CD14-positive monocyte (primary cell): ENCODE measurements at places on chromosomes 2 and 18.

DNA sequence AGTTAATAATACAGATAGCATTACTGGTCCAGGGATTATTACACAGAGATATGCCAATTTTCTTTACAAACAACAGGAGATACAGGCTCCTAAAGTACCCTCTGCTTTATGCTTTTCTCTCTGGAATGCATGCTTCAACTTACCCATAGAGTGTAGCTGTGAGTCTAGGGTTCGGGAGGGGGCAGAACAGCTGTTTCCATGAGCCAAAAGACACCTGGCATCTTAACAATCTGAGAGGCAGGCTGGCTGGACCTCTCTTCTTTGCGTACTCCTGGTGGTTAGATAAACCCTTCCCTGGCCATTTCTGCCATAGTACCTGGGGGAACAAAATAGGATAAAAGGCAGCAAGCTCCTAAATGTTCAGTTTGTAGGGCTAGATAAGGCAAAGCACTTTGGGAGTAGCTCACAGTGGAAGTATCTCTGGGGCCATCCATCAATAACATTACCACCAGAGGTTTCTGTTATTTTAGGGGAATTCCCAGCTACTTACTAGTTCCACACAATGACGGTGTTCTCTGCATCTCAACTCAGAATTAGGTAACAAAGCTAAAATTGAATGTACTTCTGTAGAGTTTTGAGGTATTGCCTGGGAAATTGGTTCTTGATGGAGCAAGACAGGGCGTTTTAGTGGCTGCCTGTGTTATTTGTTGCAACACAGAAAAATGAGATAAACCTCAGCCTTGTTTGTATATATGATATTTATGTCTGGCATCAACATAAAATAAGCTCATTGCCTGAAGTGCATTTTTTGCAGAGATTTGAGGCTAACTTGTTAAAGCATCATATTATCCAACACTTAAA, 6.2 kb upstream of the CCDC85A start:
- DNase-seq = no peak

DNA sequence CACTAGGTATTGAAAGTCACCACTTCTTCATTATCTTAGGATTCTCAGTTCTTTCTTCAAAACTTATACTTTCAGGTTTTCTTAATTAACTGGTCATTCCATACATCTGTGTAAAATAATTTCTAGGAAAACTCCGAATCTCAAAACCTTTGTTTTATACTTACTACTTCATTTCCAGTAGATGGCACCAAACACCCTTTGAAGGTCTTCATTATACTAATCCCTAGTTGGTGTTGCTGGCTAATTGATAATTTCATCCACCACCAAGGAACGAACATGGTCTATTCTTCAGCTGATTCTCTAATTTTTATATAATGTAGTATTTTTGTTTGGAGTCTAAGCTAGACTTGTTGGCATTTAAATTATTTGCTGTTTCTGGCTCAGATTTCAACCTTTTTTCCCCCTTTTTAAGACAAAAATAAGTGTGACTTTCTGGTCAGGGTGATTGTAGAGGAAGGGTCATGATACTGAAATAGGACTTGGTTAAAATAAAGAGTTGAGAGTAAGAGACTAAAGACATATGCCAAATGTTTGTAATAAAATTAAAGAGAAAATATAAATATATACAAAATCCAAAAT, 2.8 kb upstream of the MXD1 start:
- DNase-seq = peak; percentile 67

DNA sequence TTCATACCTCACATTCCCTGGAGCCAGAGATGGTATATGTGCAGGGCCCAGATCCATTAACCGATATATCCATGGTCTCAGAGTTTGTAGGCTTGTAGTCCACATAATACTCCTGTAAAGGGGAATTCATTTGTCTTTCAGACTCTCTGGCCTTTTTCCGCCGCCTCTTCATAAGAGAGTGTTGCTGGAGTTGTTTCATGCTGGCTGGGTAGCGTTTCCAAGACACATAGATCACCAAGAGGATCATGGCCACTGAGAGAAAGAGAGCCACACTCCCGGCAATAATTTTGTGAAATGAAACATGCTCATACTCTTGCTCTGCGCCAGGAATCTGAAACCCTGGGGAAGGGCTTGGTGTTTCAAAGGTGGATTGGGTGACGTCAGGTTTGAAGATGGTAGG, 3.9 kb downstream of the LRRTM4 start:
- DNase-seq = no peak

GRCh38 chr2:133266041-133266925, 302.0 kb downstream of the NCKAP5 start:
- no peak for DNase-seq

DNA sequence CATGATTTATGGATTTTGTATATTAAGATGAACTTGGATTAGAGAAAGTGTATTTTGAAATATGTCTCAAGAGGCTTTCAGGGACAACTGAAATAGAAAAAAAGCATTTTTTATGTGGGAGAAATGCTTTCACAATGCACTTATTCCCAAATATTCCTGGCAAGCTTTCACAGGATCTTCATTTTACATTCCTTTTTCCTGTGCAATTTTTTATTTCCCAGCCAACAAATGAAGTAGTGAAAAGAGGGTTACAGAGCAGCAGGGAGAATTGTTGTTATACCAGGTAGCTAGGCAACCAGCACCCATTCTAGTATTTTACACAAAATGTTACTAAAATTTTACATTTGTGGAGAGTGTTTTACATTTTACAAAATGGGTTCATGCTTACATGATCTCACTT, 167.0 kb upstream of the RPRM start:
- no peak for DNase-seq

- DNase-seq = no peak
Observed at GRCh38 chr2:239590276-239590675, 189.5 kb upstream of the HDAC4 start.

GRCh38 chr2:174964404-174964803, 40.8 kb downstream of the CHN1 start:
- DNase-seq = no peak

GRCh38 chr2:136107051-136108033, 10.6 kb downstream of the CXCR4 start:
- no peak for DNase-seq

DNA sequence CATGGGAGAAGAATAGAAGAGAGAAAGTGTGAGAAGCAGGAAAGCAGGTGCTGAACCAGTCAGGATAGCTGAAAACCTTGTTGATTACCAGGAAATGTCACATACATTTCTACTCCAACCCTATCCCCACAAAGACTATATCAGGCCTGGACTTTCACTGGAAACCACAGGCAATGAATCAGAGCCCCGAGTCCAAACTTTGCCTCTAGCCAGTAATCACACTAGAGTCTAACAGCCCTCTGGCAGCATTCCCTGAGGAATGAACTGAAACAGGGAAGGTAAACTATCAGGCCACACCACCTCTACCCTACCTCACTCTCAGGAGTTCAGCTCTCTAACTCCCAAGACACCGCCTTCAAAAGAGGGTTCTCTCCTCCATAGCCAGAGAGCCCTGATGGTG, 18.7 kb upstream of the IHH start:
- no peak for DNase-seq

GRCh38 chr2:161096336-161096735, 63.9 kb upstream of the TANK start:
- DNase-seq = no peak

- peak; percentile 30 for DNase-seq
Observed at GRCh38 chr18:23053776-23054457, 81.4 kb upstream of the CABLES1 start.

DNA sequence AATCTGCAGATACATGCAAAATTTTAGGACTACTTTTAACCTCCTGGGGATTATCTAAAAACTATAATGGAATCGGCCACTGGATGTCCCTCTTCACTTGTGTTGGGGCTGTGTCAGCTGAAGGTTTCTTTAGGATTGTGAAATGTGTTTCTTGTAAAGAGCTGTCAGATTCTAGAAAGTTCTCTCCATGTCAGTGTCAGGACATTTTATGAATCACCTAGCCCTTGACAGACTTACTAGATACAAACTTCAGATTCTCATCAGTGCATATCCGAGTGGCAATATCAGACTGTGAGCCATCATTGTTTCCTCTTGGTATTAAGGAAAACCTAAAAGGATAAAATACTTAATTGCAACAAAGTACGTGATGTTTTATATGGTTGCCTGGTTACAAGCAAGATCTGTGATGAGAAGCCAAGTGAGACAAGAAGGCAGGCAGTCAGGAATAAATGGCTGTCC, 107.3 kb downstream of the CPS1 start:
- no peak for DNase-seq

- DNase-seq = no peak
Observed at GRCh38 chr2:176076063-176076462, 7.7 kb downstream of the EVX2 start.

DNA sequence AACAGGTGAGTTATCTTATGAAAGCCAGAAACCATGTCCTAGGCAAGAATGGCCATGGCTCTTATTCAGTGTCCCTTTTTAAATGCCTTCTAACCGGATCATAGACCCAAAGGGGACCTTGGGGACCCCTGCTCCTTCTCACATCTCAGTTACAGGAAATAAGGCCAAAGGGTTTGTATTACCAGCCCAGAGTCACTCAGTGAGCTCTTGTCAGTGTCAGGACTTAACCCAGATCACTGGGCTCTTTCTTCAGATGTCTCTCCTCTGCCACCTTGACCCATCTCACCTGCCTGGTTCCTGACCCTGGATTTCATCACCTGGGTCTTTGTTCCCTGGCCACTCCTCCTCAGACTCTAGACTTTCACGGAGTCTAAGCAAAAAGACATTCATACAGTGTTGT, 556.7 kb downstream of the CMPK2 start:
- no peak for DNase-seq

DNA sequence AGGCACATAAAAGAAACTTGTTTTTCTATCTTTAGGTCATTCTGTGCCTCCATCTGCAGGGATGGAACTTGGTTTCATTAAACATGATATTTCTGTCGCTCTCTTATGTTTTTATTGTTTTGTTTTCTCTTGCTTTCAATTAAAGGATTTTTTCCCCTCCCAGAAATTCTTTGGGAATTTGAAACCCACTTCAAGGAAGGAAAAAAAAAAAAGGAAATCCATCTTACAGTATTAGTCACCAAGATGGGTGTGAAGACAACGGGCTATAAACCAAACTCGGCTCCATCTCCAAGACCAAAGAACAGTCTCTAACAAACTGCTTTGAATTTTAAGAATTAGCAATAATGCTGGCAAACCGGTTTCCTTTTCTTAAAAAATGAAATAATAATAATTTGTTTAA, 244.1 kb downstream of the BCL11A start:
- DNase-seq = no peak

GRCh38 chr18:23226391-23226790, 91.1 kb downstream of the CABLES1 start:
- no peak for DNase-seq

- no peak for DNase-seq
Observed at GRCh38 chr2:9641641-9642040, 10.8 kb upstream of the YWHAQ start.

GRCh38 chr2:162475661-162476060, 131.7 kb downstream of the GCA start:
- no peak for DNase-seq

- DNase-seq = peak; percentile 69
Observed at GRCh38 chr18:68779169-68779568, 18.7 kb upstream of the CCDC102B start.

DNA sequence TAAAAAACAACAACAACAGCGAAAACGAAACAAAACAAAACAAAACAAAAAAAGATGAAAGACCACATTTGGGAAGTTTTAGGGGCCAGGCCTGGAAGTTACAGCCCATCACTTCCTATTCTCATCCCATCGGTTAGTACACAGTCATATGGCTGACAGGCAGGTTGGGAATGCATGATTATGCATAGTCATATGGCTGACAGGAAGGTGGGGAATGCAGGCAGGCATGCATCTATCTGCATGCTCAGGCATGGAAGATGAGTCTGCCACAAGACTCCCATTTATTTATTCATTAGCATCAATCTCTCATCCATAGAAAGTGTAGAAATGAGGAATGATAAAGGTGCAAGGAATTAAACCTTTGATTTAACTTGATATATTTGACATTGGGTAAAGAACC, 325.3 kb upstream of the MEX3C start:
- no peak for DNase-seq

GRCh38 chr2:240451108-240451611, 15.7 kb downstream of the GPC1 start:
- no peak for DNase-seq

DNA sequence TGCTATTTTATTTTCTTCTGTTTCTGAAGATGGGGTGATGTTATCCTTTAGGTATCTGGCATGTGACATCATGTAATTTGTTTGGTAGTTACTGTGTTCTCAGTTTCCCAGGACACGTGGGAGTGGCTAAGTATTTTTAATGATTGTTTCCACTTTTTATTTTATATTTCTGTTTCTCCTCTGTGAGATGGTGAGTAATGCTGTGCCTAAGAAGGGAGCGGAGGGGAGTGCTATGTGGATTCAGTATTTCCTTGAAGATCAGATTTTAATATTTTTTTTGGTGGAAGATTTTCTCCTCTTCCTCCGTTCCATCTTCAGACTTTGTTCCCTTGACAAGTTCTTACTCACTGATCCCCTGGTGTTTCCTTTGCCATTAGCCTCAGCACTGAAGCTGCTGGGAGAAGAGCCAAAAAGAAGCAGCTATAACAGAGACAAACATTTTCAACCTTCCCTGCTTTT, 180.0 kb upstream of the MMADHC start:
- no peak for DNase-seq

DNA sequence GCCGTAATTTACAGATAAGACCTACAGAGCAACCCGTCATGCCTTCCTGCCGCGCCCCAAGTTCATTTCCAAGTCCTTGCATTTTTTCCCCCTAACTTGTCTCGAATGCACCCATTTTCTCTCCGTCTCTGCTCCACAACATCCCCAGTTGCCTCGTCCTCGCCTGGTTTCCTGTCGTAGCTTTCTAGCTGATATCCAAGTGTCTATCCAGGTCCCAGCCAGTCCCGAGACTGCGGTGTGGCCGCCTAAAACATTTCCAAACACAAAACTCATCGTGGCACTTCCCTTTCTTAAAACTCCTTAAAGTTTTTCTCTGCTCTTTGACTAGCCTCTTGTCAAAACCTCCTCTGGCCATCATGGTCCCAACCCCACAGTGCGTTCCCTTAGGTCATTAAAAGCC, 1.2 kb upstream of the BARD1 start:
- no peak for DNase-seq

- DNase-seq = no peak
Observed at GRCh38 chr2:180621941-180622918, 358.2 kb upstream of the UBE2E3 start.

DNA sequence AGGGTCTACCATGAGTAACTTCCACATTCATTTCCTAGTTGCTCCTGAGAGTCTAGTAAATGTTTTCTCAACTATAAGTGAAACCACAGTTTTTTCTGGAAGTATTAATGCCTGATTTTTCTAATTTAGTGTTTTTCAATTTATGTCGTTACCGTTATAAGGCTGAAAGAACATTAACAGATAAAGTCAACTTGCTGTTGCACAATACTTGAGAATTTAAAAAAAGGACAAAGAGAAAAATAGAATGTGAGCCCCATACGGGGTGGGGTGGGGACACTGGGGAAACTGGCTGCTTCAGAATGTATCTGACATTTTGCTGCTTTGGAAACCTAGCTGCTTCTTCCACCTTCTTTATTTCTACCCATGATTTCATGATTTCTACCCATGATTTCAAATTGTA, 26.2 kb downstream of the CNOT11 start:
- DNase-seq = no peak
